ENCODE measurements at places on chromosomes 6 and 20.
A peak's percentile ranks its signal among the peaks of the same experiment; 100 is the strongest.

DNA sequence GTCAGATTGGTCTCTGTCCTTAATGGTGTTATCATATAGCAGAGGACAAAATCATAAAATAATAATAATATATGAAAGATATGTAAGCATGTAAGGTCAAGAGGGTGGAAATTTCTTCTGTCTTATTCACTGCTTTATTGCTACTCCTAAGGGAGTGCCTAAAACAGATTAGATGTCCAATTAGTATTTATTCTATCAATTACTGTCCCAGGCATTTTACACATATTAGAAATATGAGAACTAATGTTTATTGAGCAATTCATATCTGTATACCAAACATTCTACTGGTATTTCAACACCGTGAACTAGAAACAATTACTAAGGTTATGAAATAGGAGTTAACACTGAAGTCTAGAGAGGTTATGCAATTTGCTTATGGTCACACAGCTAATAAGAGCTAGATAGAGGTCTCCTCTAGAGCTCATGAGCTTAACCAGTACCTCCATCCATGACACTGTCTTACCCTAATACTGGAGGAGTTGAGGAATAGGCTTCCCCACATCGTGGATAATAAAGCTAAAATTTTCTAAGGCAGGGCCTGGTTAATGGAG is 302.3 kb downstream of the PLCB1 start:
- peak; percentile 71 for DNase-seq

DNA sequence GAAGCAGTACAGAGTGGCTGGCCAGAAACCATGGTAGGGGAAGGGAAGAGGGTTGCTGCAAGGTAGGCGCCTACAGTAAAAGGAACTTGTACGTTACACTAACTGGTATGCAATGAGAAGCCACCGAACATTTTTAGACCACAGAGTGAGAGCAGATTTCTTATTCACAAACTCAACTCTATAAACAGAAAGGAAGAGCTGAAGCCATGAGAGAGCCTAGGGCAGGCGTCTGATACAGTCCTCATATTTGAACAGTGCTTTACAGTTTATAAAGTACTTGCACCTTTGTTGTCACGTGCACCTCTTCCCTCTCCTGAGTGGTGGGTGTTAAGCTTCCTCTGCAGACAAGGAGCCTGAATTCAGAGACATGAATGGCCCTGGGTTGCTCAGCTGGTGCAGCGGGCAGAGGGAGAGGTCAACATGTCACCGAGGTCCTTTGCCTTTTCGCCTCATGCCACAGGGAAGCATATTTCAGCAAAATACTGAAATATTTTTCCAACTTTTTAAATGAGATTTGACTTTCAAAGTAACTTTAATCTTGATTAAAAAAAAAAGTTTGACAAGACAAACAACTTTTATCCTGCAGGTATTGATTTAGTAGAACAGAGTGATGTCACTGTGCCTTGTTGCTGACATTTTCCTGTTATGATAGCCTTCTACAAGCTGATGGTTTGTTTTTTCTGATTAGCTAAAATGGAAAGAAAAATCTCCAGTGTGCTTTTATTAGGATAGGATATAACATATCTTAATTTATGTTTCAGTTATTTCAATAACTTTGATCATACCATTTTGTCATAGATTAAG is 23.8 kb downstream of the UST start:
- DNase-seq, result no peak

- DNase-seq, result no peak
Observed at GRCh38 chr6:165448210-165448609, 138.8 kb upstream of the C6orf118 start.

- DNase-seq, result no peak
Observed at GRCh38 chr6:137843211-137843610, 23.8 kb upstream of the TNFAIP3 start.

- DNase-seq, result no peak
Observed at GRCh38 chr6:107756660-107757355, 67.3 kb downstream of the SCML4 start.

DNA sequence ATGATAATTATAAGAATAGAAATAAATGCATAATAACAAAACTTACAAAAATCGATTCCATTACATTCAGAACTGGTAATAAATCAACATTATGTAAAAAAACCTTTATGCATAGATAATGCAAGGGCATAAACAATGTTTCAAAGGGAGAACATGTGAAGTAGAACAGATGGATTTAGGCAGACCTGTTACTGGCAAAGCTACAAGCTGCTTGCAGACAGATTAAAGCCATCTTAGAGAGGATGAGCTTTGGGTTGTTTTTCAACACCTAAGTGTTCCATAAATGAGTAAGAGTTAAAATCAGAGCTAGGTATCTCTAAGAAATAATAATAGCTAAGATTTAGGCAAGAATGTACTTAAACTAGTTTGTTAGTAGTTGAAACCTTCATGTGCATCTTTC is 37.2 kb downstream of the SNAP25 start:
- DNase-seq, result no peak

DNA sequence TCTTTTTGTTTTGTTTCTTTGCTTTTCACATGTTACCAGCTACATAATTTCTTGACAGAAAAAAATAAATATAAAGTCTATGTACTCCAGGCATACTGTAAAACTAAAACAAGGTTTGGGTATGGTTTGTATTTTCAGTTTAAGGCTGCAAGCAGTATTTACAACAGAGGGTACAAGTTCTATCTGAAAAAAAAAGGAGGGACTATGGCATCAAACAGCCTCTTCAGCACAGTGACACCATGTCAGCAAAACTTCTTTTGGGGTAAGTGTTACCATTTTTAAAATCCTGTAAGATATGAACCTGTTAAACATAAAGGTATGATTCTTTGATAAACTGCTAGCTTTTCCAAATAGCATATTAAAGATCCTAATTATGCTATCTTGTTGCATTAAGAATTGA is 393 bp downstream of the RUNX2 start:
- no peak for DNase-seq

DNA sequence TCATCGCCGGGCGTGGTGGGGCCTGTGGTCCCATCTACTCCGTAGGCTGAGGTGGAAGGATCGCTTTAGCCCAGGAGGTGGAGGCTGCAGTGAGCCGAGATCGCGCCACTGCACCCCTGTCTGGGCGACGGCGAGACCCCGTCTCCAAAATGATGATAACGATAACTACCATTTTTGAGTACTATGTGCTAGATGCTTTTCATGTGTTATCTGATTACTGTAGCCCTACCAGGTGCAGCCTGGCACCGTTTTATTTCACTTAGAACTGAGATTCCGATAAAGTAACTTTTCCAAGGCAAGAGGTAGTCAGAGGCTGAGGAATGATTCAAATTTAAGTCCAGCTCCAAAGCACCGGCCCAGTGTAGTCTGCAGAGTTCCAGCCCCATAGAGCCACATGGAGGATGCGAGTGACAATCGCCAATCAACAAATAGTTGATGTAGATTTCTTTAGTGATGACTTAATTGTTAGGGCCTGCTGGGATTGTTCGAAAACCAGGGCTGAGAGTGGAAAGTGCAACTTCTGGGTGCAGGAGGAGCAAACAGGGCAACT is 727 bp downstream of the ERMARD start:
- DNase-seq, result no peak

GRCh38 chr6:145339089-145339488 is 396.2 kb downstream of the EPM2A start:
- no peak for DNase-seq

GRCh38 chr6:33696548-33697518 is 14.7 kb downstream of the UQCC2 start:
- peak; percentile 78 for DNase-seq

DNA sequence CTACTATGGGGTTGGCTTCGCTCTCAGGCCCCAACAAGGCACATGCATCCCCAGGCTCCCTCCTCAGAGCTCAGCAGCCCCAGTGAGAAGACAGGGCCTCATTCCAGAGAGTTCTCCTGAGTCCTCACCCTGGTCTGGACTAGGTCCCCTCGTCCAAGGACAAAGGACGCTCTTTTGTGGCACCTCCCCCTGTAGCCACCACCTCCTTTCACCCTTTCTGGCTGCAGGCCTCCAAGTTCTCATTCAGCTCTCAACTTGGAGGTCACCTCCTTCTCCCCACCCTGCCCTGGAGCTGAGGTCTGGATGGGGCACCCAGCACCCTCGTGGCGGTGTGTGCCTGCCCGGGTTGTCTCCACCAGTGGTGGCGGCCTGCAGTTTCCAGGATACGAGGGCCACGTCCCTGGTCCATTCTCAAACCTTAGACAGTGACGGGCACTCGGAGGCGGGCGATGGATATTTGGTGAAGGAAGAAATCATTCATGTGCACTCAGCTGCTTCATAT is 2.5 kb downstream of the UNC93A start:
- no peak for DNase-seq

- DNase-seq, result no peak
Observed at GRCh38 chr20:58129721-58130151, 98.7 kb downstream of the ANKRD60 start.

- DNase-seq, result no peak
Observed at GRCh38 chr20:9926476-9926875, 87.6 kb upstream of the PAK5 start.

DNA sequence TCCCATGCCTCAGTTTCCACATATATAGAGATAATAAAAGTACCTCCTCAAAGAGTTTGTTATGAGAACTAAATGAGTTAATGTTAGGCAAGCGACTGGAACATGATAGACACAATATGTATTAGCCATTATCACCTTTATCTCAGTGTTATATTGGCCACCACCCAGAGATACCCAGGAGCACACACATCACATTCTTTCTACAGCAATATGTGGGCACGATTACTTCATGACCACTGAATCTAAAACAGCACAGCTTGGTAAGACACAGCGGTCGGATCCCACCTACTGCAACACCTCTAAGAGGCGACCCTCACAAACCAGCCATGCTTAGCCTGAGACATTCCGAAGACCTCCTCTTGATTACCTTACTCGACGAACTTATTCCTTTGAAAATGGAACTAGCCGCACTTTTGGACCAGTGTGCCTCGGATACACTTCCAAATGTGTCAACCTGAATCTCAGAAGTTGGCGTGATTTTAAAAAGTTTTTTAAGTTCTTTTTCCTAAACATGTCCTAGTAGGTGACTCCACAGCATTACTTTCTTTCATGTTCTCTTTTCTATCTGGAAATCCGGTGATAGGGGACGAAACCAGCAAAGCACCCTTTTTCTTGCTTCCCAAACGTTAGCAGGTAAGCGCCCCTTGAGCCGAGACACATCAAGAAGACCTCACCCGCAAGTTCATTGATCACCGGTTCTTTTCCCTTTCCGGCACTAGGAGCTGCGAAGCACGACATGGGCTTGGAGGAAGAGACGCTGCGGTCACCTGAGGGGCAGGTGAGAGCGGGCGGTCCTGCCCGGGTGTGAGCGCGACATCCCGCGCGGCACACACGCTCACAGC is 923 bp downstream of the GMDS start:
- no peak for DNase-seq

GRCh38 chr20:1225783-1226654 is at the start of gene RAD21L1:
Gene RAD21L1 (plus strand): TSS chr20:1226044. CDS start chr20:1228454, 2,410 bp downstream.
- peak; percentile 56 for DNase-seq

- no peak for DNase-seq
Observed at GRCh38 chr6:158445426-158446085, 114.3 kb upstream of the TMEM181 start.

- peak; percentile 89 for DNase-seq
Observed at GRCh38 chr6:138293428-138294395, 75.4 kb upstream of the PBOV1 start.

- DNase-seq, result peak; percentile 21
Observed at GRCh38 chr6:89989742-89990141, 95.5 kb downstream of the GJA10 start.

DNA sequence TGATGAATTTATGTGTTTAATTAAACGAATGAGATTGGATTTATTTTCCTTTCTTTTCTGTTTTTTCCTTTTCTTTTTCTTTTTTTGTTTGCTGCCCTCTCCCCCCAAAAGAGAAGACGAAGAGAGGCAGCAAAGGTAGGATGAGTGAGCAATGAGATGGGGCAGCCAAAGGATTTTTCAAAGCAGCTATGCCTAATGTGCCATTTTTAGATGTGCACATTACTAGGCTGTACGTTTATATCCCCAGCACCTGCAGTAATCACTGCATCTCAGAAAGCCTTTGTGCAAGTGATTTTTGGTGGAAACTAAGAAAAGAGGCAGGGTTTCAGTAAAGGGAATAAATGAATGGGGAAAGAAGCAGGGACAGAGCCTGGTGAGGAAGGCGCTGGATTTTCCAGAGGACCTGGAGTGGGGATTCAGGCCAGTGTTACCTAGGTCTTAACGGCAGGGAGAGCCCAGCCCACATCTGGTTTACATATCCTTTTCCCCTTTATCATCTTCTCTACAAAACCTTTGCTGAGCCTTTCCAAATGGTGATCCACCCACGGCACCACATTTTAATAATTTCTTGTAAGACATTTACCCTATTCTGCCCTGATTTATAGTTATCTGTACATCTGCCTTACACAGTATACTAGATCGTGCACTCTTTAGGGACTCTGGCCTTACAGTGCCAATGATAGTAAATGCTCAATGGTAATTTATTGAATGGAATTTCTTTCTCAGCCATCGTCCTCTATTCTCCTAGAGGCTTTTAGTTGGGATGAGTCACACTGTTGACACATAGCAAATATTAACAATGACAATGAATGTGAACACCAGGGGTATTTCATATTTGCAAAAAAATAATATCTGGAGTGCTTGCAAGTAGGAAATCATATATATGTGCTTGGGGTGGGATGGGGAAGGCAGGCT is 38.3 kb upstream of the ATXN1 start:
- DNase-seq, result no peak

DNA sequence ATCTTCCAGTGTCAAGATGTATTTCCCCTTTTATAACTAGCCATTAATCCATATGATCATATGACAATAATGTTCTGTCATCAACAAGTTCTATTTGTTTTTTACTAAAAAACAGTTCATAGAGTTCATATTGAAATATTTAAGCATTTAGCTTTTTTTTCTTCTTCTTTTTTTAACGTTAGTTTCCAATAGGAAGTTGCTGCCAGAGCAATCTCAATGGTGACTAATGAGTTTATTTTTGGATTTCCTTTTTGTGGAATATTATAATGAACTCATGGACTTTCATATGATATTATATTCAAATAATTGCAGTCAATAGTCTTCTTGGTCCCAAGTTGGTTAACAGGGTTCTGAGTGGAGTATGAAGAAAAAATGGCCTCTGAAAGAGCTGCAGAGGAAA is 343.3 kb downstream of the BCKDHB start:
- no peak for DNase-seq

DNA sequence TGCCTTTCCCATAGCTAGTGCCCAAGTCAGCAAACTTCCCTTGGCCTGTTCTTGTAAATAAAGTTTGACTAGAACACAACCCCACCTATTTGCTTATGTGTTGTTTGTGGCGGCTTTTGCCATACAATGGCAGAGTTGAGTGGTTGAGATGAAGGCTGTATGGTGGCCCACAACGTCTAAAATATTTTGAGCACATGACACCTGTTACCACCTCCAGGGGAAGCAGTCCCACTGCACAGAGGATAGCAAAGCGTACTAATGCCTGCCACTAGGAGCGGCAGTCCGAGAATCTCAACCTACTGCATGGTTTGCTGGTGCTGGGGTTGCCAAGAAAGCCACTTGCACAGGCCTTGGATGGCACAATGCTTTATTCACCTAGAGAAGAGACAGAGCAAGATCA is 58.6 kb downstream of the TGM2 start:
- no peak for DNase-seq

All from fibroblast of gingiva (primary cell).